Activated CD4-positive, alpha-beta T cell treated with anti-CD3 and anti-CD28 coated beads for 1 hour (primary cell): ENCODE measurements at places on chromosomes 11 and 22.

DNA sequence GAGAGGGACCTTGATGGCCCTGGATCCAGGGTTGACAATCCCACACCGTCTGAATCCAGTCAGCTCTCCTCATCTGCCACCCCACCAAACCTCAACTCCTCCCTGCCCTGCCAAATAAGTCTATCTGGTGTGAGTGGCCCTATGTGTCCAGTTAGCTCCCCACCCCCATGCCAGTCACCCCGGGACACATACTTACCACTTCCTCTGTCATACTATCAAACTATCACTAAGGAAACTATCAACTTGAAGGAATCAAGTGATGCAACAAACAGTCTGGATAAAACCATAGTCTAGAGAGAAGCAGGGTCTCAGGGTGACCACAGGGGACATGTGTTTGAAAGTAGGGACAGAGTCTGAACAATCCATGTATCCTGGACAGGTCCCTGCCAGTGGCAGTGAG, 13.2 kb upstream of the CSF2RB start:
- DNase-seq: no peak

DNA sequence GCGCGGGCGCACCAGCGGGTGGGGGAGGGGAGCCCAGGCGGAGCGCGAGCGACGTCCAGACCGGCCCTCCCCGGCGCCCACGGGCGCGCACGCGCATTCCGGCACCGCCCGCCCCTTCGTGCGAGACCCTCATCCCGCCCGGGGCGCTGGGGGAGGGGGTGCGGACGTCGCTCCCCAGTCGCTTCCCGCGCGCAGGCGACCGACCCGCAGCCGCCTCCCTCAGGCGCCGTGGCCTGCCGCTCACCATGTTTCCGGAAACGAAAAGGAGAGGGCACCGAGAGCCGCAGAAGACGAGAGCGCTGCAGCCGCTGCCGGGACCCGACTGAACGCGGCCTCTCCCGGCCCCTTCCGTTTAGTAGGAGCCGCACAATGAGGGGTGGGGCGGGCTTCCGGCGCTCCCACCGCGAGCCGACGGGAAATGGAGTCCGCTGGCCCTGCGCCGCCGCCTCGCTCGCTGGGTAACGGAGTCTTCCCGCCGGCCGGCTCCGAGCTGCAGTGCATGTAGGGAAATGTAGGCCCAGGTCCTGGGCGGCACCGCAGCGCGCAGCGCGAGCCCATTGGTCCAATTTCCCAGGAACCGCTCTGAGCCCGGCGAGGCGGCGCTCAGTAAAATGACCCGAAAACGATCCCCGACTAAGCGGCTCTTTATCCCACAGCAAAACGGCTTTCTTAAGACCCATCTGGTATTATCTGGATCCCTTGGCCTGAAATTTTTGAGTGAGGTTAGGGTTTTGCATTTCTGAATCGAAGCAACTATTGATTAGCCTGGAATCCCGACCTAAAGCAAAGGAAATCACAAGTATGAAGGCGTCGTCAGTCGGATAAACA, at the start of gene CFL1:
CFL1 (minus strand) TSS at position 328 of the 828 bp plus-strand sequence; CDS start at position 247, 81 bp downstream.
- peak; percentile 97 for DNase-seq

- DNase-seq: no peak
Observed at GRCh38 chr11:38971141-38971540, 2373.1 kb upstream of the RAG2 start.

- no peak for DNase-seq
Observed at GRCh38 chr11:134660416-134660815, 248.4 kb upstream of the B3GAT1 start.
